Mesenteric fat pad (tissue), 1 donor: ENCODE measurements at places on chromosomes 6 and 20.

- DNase-seq: no peak
Observed at GRCh38 chr6:109013656-109014305, 80.9 kb downstream of the SESN1 start.

DNA sequence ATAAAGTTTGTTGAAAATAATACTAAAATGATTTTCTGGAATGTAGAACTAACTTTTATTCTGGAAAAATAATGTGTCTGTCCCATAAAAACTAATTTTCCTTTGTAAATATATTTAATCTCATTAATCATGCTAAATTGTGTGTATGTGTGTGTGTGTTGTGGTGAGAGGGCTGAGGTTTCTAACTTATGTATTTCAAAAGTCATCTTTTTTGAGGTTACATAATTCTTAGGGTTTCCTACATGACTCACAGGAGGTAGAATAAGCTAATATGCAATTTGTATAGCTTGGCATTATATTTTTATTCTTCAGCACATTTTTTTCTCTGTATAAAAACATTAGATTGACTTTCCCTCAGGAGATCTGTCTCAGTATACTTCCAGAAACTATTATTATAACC, 64.1 kb upstream of the CLVS2 start:
- DNase-seq: no peak

DNA sequence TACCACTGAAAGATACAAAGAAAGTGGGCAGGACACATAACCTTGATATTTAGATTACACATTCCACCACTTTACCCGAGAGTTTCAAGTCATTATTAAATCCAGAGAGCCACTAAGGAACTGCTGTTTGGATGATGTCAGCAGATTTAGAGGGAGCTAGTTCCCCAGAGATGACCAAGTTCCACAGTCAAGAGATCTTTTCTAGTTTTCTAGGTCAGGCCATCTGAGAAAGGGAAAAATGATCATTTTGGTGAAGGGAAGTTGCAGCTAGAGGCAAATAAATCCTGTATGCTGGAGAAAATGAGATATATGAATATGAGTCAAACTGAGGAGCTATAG, 147.8 kb downstream of the HS3ST5 start:
- no peak for DNase-seq

DNA sequence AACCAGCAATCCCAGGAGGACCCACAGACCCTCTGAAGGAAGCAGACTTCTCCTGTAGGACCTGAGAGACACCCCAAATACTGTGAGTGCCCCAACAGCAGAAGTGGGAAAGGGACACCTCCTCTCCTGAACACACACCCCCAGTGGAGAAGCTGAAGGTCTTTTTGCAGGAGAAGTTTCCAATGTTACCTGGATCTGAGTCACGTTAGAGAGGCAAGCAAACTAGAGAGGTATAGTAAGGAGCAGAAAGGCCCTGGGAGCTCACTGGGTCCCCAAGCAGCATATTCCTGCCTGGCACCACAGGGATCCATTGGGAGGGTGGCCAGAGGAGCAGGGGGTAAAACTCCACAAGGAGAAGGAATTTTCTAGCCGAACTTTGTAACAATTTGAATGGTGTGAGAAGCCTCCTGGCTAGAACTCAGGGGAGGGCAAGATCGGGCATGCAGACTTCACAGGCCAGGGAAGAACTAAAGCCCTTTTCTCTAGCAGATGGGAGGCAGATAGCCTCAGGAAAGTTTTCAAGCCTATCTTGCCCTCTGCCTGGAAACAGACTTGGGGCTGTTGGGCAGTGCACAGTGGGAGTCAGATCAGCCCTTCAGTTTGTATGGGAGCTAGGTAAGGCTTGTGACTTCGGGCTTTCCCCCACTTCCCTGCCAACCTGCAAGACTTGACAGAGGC, 68.2 kb upstream of the SSTR4 start:
- no peak for DNase-seq

DNA sequence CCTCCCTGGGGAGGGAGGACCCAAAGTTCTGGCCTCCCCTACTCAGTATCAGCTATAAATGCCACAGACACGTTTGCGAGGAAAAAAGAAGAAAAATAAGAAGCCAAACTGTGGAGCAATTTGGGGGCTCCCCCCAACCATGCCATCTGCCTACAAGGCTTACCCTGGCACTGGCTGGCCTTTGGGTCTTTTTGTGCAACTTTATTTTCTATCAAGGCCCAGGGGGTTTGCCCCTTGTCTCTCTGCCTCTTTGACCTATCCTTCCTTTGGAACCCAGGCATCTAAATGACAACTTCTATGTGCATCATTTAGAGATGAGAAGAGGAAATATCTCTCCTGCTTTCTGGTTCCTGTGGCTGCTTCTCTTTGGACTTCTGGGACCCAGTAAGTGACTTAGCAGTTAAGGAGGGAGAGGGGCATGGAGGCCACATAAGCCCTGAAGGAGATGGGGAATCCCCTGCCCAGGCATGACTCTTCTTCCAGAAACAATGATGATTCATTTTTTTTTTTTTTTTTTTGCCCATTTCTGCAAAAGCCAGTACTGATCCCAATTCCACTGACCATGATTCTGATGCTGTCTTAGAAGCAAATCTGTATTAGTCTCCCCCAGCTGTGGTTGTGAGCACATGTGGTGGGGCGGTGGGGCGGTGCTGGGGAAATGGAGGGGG, at the start of gene MUC22:
Gene MUC22, plus strand, starts transcription at position 82 of the 668 bp plus-strand sequence. Its CDS starts 233 bp downstream, at position 315.
- peak; percentile 5 for DNase-seq

DNA sequence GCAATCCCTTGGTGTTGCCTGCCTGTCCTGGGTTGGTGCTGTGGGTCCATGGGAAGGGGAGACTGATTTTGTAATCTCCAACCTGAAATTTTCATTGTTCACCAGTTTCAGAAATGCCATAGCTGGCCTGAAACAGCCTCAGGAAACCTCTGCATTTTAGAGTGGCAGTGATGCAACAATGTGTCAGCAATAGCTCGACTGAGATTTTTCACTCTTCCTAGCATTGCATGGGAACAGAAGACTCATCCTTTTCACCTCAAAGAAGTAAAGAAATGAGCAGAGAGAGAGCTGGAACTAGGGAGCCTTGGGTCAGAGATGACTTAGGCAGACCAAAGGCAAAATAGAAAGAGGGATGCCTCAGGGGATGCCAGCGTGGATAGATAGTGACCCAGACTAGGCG, 23.7 kb upstream of the TMEM14A start:
- DNase-seq: no peak

GRCh38 chr6:168247443-168248147, 72.0 kb downstream of the DACT2 start:
- DNase-seq: no peak

DNA sequence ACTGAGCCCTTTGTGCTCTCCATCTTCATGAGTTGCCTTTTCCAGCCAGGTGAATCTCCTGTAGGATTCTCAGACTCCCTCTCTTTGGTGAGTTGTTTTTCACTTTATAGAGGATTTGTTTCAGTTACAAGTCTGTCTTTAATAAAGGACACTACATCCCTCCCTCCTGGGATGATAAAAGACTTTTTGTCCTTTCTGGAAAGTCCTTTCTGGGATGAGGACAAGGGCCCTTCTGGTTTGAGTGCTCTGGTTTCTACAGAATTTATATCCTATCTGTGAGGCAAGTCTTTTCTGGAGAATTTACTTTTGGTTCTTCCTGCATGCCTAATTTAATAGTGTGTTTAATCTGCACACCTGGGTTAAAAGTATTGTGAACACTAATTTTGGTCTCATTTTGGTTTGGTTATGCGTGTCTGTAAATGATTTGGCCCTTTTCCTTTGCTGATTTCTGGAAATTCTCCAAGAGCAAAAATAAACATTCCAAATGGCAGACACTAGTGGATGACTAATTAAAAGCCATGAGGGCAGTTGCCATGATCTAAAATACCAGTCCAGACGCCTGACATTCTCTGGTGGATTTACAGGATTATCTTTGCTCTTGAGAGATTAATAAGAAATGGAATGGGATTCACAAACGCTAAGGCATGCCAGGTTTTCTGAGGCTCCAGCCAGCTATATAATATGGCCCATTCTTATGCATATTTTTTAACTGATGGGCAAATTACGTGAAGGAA, 44.8 kb downstream of the TCP11 start:
- no peak for DNase-seq

DNA sequence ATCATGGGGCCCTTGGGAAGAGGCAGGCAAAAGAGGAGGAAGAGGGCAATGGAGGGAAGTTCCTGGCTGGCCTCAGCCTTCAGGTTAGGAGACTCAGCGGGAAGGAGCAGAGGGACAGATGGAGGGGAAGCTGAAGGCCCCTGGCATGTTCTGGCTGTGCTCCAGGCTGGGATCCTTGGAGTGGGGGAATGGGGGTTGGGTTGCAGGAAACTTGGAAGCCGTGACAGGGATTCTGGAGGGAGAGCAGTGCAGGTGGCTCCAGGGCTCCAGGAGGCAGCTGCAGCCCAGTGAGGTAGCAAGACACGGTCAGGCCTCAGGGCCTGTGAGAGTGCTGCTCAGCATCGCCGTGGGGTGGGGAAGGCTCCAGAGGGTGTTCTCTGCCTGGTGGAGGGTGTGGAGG, 64.6 kb upstream of the SCP2D1 start:
- DNase-seq: no peak

DNA sequence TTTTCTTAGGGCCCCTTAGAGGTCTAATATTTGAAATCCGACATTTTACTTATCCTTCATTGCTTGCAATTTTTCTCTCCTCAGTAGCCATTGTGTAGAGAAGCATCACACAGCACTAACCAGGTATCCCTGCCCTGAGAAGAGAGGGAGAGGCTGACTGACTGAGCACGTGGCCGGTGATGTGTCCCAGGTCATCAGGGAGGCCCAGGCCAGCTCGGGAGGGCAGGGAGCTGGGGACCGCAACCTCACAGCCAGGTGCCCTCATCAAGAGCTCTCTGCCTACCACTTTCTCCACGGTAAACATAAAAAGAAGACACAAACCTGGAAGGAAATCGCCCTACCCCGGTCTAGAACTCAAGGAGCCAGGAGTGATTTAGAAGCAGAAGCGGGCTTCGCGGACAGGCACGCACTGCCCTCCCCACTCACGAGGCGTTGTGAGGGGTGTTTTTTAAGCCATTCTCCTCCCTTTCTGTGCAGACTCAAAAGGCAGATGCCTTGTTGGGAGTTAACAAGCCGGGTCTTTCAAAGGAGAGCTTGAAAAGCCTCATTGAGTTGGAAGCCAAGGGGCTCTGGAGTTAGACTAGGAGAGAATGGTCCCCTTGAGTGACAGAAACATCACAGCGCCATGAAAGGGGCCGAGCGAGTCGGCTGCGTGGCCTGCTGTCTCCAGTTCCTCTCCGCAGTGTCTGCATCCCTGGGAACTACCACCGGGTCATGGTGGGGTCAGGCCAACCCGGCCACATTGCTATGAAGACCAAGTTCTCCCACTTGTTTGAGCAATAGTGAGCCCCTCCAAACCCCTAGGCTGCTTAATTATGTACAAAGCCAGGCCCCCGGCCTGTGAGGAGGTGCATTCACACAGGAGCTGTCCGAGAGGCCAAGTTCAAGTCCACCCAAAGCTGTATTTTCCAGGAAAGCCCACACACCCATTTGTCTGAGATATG, 285.4 kb downstream of the CDH4 start:
- no peak for DNase-seq

GRCh38 chr6:36114798-36115408, 15.4 kb upstream of the MAPK13 start:
- no peak for DNase-seq

- peak; percentile 64 for DNase-seq
Observed at GRCh38 chr20:34579979-34580940, 21.7 kb downstream of the MAP1LC3A start.

DNA sequence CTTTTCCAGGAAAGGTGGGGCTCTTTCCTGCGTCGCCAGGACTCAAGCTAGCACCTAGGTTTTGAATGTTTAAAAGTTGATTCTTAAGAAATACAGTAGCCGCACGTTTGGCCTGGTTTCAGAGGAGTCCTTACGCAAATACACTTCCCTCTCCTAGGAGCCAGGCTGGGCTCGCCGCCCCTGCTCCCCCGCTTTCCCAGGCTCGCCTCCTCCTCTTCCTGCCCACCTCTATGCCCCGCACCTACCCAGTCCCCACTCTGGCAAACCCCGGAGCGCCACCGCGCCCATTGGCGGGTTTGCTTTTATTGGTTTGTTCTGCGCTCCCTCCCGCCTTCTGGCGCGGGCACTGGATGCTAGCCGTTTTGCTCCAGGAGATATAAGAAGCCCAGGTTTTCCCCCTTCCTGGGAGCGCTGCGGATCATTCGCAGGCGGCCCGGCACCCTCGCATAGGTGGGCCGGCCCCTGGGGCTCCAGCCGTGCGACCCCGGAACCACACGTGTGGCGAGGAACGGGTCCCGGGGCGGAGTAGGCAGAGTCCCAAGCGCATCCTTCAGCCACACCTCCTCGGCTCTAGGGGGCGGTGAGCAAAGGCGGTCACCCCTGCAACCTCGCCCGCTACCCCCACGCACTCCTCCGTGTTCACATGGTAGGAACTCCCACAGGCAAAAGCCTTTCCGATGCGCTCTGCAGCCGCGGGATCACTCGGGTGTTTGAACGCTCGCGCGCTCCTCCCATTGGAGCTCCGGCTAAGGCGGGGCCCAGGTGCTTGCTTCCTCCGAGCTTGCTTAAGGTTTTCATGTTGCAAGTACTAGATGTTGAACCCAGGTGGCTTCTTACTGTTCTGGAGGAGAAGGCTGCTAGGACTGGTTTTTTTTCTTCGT, 119.0 kb downstream of the RTN4IP1 start:
- DNase-seq: no peak

DNA sequence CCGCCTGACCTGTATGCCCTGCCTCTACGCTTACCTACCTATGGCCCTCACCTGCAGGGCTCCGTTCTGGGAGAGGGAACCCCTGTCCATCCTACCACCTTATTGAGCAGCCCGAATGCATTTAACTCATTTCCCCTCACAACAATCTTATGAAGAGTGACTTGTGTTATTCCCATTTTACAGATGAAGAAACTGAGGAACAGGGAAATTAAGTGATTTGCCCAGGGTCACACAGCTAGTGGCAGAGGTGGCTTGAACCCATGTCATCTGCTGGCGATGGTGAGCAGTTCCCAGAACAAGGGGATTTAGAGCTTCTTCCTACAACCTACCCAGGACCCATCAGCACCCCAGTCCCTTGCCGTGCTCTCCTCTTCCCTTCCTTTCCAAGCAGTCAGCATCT, 42.3 kb upstream of the LRFN2 start:
- DNase-seq: no peak

- DNase-seq: no peak
Observed at GRCh38 chr6:22896696-22897095, 327.3 kb downstream of the HDGFL1 start.

- no peak for DNase-seq
Observed at GRCh38 chr6:31574106-31575061, 981 bp upstream of the TNF start.
